ENCODE measurements at places on chromosomes 7 and 10.

- DNase-seq, result no peak
Observed at GRCh38 chr7:230274-230673, 37.9 kb downstream of the FAM20C start.

- no peak for DNase-seq
Observed at GRCh38 chr7:84237533-84238173, 43.1 kb upstream of the SEMA3A start.

GRCh38 chr10:1240341-1240775 lies 184.2 kb downstream of the WDR37 start:
- peak; percentile 58 for DNase-seq

DNA sequence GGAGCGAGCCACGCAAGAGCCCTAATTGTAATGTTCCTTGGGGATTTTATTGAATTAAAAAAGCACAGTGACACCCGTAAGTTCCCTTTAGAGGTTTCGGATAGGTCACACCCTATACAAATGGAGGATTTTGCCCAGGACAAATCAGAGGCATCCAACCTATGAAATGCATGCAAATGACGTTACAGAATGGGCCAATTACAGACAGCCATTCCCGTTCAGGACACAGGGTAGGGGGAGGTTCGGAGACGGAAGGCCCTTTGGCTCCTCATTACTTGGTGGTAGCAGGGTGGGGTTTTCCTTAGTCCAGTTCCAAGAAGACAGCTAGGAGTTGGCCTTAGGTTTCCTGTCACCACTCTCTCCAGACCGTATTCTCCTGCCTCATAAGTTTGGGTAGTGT lies 754.1 kb downstream of the IPMK start:
- no peak for DNase-seq

DNA sequence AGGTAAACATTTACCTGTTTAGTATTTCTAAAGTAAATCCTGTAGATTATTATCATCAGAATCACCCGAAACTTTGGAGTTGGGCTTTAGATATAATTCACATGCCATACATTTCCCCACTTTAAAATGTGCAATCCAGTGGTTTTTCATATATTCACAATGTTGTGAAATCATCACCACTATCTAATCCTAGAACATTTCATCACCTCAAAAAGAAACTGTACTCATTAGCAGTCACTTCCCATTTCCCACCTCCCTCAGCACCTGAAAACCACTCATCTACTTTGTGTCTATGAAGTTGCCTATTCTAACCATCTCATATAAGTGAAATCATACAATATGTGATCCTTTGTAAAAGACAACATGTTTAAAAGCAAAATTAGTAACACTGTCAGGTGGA lies 182.6 kb downstream of the FZD1 start:
- DNase-seq, result no peak

DNA sequence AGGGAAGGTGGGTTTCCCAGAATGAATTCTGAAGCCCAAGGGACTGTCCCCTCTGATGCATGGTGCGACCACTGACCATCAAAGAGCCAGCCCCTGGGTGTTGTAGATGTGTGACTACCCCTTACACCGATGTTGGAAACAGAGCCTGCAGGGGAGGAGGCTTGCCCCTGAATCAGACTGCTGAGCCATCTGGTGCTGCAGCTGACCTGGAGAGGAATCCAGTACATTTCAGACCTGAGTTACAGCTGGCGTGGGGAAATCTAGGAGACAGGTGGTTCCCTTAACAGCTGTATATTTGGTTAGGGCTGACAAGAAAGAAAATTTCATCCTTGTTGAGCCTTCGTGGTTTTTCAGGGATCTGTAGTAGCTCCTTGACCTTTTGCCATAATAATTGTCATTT lies 195.5 kb downstream of the CELF2 start:
- DNase-seq, result no peak

DNA sequence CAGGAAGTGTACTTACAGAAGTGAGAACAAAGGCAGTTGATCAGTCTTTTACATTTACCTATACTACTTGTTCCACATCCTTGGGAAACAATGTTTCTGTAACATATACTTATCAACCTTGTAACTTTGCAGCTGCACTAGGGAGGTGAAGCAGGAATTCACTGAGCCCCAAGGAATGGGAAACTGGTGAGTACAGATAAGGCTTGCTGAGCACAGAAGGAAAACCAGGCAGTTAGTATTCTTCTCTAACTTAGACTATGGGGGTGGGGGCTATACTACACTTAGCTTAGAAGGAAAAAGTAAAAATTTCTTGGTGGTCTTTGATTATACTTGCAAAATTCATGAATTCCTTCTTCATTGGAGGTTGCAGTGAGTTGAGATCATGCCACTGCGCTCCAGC lies 6.9 kb upstream of the ZNF33A start:
- DNase-seq, result no peak

GRCh38 chr10:24716295-24716694 lies 7.4 kb downstream of the ARHGAP21 start:
- DNase-seq, result no peak

DNA sequence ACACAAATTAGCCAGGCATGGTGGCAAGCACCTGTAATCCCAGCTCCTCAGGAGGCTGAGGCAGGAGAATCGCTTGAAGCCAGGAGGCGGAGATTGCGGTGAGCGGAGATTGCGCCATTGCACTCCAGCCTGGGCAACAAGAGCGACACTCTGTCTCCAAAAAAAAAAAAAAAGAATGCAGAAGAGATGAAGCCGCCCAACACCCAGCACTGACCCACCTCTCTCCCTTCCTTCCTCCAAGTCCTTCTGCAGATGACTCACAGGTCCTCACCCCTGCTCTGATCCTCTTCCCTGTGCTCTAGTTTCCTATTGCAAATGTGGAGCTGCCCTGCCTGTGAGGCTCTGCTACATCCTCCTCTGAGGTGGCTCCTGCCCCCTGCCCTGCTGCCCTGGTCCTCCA lies 22.0 kb upstream of the OPALIN start:
- no peak for DNase-seq

- no peak for DNase-seq
Observed at GRCh38 chr10:72062382-72062781, 26.0 kb downstream of the SPOCK2 start.

DNA sequence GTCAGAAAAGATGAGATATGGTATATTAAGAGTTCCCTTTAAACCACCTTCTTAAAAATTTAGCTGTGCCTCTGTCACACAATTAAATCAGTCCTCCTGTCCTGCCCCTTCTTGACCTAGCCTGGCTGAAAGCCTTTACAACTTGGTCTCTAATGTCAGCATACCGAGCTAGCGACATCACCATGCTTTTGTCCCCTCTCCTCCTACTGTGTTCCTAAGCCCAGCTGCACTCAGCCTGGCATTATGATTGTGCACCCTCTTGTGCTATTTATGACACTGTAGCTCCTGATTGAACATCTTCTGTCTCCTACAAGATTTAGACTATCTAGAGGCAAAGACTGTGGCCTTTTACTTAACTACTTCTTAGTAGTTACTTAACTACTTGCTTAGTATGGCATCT lies 29.2 kb downstream of the TDRD1 start:
- no peak for DNase-seq

- DNase-seq, result no peak
Observed at GRCh38 chr10:30823651-30824050, 194.1 kb upstream of the LYZL2 start.

GRCh38 chr7:134155206-134155605 lies 28.1 kb downstream of the LRGUK start:
- DNase-seq, result no peak

- DNase-seq, result no peak
Observed at GRCh38 chr7:98084631-98085030, 22.0 kb upstream of the LMTK2 start.

GRCh38 chr10:126629925-126630624 lies 40.4 kb downstream of the C10orf90 start:
- DNase-seq, result no peak

- no peak for DNase-seq
Observed at GRCh38 chr10:58486821-58487220, 25.9 kb upstream of the BICC1 start.

- DNase-seq, result no peak
Observed at GRCh38 chr10:11849277-11849676, 26.1 kb downstream of the PROSER2 start.

DNA sequence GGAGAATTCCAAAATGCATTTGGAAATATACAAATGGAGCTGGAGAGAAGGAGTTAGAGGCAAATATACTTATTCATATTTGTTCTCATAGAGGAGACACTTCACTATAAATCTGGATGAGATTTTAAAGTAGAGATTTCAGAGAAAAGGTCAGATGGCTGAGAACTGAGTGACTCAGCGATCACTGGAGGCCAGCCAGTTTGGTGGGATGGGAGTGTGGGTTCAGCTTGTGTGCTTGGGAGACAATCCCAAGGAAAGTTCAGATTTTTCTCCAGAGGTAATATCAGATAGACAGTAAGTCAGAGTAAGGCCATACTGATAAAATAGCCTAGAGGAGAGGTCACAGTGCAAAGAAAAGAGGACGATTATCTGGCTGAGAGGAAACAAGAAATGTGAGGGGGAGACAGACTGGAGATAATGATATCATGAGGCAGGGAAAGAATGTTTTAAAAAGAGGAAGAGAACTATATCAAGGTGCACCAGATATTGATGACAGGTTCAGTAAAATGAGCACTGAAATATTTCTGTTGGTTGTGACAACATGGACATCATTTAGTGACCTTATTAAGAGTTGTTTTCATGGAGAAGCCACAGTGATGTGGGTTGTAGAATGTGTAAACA lies 67.0 kb downstream of the MDFIC start:
- no peak for DNase-seq

- peak; percentile 29 for DNase-seq
Observed at GRCh38 chr10:77643795-77644468, 6.3 kb upstream of the KCNMA1 start.

DNA sequence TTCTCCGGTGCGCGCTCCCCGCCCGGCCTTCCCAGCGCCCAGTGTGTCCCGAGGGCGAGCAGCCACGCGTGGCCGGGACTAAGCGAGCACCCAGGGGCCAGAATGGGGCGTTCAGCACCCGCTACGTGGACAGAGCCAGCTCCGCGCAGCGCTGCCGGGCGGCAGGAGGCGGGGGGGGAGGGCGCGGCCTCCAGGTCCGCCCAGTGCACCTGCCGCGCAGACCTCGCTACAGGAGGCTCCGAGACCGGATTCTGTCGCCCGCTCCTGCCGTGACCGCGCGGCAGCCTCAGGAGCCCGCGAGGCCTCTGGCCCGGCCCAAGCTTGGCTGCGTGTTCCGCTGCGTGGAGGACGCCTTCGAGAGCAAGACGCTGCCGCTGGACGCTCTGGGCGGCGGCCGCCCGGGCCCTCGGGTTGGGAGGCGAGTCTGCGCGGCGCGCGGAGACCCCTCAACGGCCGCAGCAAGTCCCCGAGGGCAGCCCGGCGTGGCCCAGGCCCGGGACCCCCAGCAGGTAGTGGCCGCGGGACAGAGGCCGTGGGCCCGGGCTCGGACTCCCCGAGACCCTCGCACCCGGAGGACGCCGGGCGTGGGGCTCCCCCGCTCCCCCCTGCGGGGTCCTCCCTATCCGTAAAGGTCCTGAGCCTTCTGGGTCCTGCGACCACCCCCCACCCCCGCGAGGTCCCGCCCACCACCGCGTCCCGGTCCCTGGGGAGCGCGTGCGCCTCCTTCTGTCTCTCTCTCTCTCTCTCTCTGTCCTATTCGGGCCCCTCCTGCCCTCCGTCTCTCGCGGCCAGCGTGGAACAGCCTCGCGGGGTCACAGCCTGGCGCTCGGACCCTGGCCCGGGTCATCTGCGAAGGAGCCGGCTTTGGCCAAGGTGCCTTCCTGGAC lies 904 bp upstream of the DPYSL4 start:
- peak; percentile 66 for DNase-seq

- no peak for DNase-seq
Observed at GRCh38 chr10:33715303-33715975, 381.0 kb upstream of the NRP1 start.

GRCh38 chr10:70745555-70745954 lies 39.6 kb downstream of the TBATA start:
- DNase-seq, result no peak

- DNase-seq, result no peak
Observed at GRCh38 chr10:123073187-123073586, 62.6 kb upstream of the HMX3 start.

DNA sequence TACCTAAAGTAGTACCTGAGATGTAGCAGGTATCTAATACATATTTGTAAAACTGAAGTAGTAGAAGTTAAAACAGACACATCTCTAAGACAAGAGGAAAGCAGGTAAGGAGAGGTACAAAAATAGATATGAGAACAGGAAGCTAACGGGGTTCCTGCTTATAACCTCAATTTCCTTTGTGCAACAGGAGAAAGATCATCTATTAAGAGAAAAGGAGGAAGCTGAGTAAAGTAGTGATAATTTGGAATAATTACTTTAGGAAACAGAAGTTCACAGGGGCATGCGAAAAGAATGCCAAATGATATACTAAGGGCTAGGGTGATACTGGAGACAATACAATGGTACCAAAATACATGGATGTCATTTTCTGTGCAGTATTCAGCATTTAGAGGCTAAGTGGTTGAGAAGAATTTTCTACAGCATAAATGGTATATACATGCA lies 108.7 kb downstream of the NRBF2 start:
- DNase-seq, result no peak

GRCh38 chr7:47893721-47894365 lies 54.4 kb downstream of the PKD1L1 start:
- no peak for DNase-seq

- no peak for DNase-seq
Observed at GRCh38 chr10:4586776-4587175, 239.2 kb upstream of the AKR1E2 start.
